ENCODE measurements at places on chromosomes 4 and X.

- DNase-seq = no peak
Measured at GRCh38 chrX:106734827-106735226, 8.3 kb downstream of the RNF128 start.

- no peak for DNase-seq
Measured at GRCh38 chr4:1151541-1151940, 20.8 kb downstream of the SPON2 start.

GRCh38 chrX:48737940-48738339, 23.6 kb upstream of the GLOD5 start:
- no peak for DNase-seq

DNA sequence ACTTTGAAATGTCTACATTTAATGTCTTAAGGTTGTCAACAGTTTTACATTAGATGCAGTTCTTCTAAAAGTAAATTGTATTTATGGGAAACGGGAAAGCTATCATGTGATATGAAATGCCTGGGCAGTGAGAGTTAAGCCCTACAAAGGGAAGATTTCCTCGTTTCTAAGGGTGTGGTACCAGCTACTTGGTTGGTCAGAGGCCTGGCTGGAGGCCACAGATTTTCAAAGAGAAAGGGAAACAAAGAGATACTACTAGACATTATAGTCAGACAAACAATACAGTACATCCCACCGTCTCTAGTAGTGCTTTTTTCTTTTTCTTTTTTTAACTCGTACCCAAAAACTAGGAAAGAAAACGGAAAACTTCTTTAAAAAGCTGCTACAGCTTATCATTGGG, 467.8 kb downstream of the PCDH7 start:
- no peak for DNase-seq

GRCh38 chr4:39363773-39364393, 2.3 kb downstream of the RFC1 start:
- DNase-seq = no peak

- no peak for DNase-seq
Measured at GRCh38 chr4:150280081-150280895, 202.0 kb downstream of the DCLK2 start.

GRCh38 chr4:112290341-112290740, 4.6 kb upstream of the TIFA start:
- DNase-seq = no peak

GRCh38 chr4:158384414-158384813, 137.3 kb upstream of the RXFP1 start:
- no peak for DNase-seq

DNA sequence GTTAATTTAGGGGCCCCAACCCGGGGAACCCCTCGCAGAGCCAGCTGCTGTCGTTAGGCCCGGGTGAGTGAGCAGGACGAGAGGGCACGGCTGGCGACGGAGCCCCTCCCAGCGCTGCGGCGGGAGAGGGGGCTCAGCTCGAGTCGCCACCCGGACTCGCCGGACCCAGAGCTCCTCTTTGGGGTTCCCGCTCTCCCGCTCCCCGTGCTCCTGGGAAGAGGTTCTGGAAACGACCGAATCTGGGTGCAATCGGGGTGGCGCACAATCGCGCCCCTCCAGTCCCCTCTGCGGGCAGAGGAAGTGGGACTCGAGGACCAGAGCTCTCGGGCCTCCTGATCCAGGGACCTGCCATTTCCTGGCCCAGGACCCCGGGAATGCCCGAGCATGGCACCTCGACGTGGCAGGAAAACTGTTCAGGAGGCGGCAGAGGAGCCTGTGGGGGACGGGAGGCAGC, 37.3 kb upstream of the ARAF start:
- no peak for DNase-seq

DNA sequence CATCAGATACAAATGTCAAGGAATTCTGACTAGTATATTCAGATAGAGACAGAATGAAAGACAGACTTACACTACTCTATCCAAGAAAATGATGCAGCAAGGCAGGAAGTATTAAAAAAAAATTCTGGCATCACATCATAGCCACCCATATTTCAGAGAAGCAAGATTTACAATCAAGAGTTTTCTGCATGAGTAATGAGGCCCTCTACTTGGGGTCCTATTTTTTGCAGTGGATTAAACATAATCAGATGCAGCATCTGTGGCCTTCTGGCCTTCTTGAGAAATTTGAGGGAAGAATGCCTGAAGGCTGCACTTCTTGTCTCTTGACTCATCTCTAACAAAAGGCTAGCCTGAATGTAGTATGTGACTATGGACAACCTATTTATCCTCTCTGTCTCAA, 48.2 kb upstream of the SLIT2 start:
- DNase-seq = no peak

GRCh38 chr4:184784628-184785257, 41.0 kb downstream of the ACSL1 start:
- DNase-seq = no peak

- no peak for DNase-seq
Measured at GRCh38 chr4:140672416-140672815, 83.8 kb downstream of the TBC1D9 start.

DNA sequence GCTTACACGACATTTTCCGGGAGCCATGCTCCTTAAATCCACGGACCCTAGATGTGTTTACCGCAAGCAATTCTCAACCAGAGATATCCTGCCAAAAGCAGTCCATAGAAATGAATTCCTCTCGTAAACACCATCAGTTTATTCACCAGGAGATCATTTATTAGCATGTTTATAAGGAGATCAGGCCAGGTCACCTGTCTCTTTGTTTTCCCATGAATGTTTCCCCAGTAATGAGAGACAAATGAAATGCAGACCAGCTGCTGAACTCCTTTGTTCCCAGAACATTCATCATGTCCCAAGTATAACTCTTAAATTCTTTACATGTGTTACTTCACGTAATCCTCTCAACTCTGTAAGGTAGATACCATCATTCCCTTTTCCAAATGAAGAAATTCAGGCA, 137.1 kb downstream of the DDX53 start:
- DNase-seq = no peak

DNA sequence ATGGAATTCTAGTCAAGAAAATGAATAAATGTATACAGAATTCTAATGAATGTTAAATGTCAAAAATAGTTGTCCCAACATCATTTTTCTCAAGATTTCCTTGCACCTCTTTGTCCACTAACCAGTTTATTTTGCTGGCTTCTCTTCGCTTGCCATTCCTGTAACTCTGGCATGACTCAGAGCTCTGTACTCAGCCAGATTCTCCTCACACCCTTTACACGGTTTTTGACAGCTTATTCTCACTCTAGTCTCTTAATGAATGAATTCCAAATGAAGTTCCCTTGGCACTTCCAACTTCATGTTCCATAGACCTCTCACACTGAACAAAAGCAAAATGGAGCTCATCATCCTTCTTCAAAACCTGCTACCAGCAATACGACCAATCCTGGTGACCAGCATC, 419.3 kb upstream of the SLIT2 start:
- DNase-seq = no peak

GRCh38 chrX:111360839-111361238, 51.2 kb downstream of the DCX start:
- DNase-seq = no peak

- no peak for DNase-seq
Measured at GRCh38 chrX:100098660-100099375, 311.3 kb downstream of the PCDH19 start.

- DNase-seq = no peak
Measured at GRCh38 chr4:20529691-20530090, 170.6 kb upstream of the PACRGL start.

- DNase-seq = no peak
Measured at GRCh38 chr4:5893591-5893990, 705 bp upstream of the CRMP1 start.

DNA sequence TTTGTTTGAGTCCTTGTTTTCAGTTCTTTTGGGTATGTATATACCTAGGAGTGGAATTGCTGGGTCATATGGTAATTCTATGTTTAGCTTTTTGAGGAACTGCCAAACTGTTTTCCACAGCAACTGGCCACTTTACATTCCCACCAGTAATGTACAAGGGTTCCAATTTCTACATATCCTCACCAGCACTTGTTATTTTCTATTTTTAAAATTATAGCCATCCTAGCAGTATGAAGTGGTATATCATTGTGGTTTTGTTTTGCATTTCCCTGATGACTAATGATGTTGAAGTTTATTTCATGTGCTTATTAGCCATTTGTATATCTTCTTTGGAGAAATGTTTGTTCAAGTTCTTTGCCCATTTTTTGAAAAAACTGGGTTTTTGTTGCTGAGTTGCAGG, 39.6 kb downstream of the TMEM164 start:
- no peak for DNase-seq

DNA sequence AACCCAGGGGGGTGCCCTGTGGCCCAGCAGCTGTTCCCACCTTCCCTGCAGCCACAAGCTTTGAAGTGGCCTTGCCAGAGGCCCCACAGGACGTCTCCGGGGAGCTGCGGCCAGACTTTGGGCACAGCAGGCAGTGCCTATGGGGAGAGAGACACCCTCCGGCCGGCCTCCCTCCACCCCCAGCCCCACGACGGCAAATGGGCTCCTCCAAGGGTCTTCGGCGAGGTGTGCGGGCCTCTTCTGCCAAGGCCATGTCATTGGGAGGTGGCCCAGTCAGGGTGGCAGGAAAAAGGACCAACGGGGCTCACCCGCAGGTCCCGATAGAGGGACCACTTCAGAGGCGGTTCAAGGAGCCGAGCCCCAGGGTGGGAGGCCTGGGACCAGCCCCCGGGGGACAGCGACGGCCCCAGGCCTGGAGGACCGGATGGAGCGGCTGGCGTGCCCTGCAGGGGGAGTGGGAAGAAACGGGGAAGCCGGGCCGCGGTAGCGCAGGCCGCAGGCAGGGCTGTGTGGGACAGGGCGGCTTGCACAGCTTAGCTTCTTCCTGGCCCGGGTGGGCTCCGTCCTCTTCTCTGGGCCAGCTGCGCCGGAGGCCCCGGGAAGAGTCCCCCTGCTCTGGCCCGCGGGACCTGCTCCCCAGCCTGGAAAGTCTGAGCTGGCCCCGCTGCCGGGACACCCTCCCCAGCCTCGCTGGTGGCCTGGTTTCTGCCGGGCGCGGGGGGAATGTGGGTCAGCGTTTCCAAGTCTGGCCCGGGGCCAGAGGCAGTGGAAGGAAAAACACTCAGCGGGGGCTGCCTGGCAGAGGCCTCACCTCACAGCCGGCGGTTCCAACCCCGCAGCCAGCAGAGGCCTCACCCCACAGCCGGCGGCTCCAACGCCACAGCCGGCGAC, 21.9 kb upstream of the SPON2 start:
- DNase-seq = peak; percentile 46

DNA sequence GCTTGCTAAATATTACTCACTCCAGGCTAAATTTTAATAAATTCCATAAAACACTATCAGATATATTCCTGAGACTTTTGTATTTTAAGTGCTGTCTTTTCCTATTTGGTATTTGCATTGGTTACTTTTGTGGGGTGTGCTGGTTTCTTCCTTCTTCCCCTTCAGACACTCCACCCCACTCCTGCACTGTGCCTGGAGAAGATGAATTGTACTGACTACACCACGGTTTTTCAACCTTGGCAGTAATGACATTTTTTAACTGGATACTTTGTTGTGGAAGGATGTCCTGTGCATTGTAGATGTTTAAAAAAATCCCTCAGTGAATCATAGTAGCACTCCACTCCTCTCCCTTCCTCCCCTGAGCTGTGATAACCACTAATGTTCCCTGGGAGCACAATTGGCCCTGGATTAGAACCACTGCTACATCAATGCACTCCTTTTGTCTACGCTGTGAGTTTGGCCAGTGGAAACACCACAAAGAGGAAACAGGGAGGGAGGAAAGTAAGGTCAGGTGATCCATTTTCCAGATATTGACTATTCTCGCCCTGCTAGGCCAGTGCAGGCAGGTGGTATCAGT, 36.3 kb downstream of the SNCA start:
- no peak for DNase-seq

DNA sequence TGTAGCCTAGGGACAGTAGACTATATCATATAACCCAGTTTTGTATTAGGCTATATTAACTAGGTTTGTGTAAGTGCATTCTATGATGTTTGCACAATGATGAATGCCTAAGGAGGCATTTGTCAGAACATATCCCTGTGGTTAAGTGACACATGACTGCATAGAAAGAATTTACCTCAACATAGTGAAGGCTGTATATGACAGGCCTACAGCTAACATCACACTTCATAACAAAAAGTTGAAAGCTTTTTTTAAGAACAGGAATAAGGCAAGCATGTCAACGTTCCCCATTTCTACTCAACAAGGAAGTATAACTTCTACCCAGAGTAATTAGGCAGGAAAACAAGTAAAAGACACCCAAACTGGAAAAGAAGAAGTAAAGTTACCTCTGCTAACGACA, 165.9 kb upstream of the NDST4 start:
- no peak for DNase-seq

DNA sequence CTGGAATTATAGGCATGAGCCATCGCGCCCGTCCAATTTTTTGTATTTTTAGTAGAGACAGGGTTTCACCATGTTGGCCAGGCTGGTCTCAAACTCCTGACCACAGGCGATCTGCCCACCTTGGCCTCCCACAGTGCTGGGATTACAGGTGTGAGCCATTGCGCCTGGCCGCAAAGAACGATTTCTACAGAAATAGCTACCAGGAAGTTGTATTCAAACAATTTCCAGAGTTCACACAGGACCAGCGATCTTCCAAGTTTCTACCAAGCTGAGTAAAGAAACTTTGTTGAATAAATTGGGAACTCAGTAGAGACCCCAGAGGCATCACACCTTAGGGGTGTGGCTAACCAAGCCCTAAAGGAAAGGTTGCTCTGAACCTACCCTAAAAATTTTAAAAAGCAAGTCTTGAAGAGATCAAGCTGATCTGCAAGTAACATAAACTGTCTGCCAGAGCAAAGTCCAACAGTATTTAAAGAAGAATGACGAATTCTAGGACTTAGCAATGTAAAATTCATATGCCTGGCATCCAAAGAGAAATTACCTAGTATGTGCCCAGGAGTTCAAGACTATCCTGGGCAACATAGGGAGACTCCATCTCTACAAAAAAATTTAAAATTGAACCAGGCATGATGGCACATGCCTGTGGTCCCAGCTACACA, 48.4 kb upstream of the USP9X start:
- DNase-seq = no peak

DNA sequence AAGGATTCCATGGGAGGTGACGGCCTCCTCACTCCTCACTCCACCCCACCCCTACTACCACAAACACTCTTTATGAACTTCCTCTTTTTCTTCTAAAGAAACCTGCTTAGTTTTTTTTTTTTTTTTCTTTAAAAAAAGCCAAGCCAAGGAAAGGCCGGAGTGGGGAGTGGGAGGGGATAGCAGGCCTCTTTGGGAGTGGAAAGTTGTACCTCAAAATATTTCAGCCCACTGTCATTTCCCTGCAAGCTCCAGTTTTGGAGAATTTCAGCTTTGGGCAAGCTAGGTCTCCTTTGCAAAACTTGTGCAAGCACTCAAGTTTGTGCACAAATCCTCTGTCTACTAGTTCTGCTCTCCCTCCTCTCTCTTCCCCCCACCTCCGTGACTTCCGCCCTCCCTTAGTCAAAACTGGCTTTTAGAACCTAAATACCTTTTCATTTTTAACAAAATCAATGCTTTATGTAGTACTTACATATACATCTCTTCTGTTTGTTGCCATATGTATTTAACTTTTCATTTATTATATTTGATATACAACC, 512 bp upstream of the ANTXR2 start:
- no peak for DNase-seq

DNA sequence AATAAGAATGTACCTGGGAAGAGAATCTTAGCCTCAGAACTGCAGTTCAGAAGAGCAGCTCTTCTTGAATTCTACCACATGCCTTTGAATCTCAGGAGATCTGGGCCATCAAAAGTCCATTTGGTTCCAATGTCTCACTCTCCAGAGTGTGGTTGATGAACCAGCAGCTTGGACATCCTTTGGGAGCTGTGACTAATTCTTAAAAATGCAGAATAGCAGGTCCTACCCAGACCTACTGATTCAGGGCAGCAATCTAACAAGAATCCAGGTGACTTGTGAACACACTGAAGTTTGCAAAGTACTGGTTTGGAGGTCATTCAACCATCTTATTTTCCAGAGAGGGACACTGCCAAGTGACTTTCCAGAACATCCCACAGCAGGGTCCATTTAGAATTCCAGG, 244.7 kb downstream of the PACRGL start:
- no peak for DNase-seq
